ENCODE measurements at places on chromosomes 1 and 21.

- no peak for DNase-seq
Measured at GRCh38 chr1:243409284-243409683, 153.4 kb downstream of the SDCCAG8 start.

GRCh38 chr1:3262681-3263286 lies 191.7 kb upstream of the ARHGEF16 start:
- DNase-seq = no peak

- DNase-seq = no peak
Measured at GRCh38 chr1:167156466-167156865, 62.6 kb downstream of the STYXL2 start.

GRCh38 chr1:152110860-152111514 lies 4.3 kb downstream of the TCHH start:
- DNase-seq = no peak

DNA sequence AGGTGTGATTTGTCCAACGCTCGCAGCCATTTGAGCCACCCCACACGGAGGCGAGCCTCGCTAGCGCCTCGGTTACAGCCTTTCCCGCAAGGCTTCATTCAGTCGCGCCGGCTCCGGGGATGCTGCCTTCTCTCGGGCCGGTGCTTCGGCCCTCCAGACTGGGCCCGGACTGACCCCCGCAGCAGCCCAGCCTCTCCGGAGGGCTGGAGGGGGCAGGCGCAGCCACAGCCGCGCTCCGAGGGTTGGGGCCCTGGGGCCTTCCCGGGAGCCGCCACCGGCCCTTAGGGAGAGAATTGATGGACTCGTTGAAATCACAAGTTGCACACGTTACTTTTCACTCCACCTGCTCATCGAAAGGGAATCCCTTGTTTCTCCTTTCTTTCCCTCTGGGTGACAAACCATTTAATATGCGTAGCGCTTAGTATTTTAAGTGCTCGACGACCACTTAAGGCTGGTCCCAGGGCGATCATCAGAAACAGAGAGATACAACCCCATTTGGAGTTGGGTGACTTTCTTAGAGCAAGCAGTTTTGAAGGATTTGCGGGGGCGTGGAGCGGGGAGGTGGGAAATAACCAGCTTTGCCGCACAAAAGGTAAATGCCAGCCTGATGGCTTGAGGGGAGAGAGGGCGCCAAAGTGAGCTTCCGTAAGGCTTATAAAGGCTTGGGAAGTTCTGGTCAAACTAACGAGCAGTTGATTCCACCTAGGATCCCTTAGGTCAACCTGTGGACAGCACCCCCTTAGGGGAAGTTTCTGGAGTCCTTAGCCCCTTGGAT lies 24.6 kb upstream of the ENAH start:
- DNase-seq = no peak

GRCh38 chr1:121587777-121588176 lies 403.0 kb downstream of the SRGAP2C start:
- no peak for DNase-seq

- DNase-seq = no peak
Measured at GRCh38 chr21:37459575-37459974, 93.0 kb downstream of the DYRK1A start.

DNA sequence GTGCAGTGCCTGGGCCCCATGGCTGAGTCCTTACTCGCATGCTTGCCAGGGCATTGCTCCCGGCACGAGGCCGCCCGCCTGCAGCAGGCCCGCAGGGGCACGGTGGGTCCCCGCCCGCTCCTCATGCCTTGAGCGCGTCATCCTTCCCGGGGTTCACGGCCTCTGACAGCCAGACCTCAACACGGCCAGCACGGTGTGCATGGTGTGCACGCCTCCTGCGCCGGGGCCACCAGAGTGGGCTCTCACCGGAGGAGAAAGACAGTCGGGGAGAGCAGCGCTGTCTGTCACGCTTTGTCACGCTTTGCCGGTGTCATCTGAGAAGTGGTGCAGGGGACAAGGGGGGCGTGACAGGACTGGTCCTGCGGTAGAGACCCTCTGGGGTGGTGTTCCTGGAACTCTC lies 11.9 kb upstream of the COL18A1 start:
- DNase-seq = no peak
